T-helper 22 cell (primary cell): ENCODE measurements at places on chromosomes 1 and 21.

GRCh38 chr1:240987928-240988327 lies 369.1 kb downstream of the RGS7 start:
- no peak for DNase-seq

- no peak for DNase-seq
Measured at GRCh38 chr1:201461645-201462441, 7.1 kb downstream of the PHLDA3 start.

DNA sequence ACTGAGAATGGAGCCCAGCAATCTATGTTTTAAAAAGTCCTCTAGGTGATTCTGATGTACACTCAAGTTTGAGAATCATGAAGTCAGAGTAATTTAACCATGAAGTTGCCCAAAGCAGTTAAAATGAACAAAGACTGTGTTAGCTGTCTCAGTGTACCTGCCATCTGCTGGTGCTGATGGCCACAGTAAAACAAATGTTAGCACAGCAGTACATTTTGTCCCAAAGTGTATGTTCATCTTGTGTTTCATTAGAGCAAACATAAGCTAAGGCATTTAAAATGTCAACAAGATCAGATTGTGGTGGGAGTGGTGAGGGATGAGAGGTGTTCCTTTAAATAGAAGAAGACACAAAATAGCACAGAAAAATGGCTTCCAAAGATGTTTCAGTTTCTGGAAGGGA lies 31.1 kb downstream of the FYB2 start:
- DNase-seq, result no peak

- DNase-seq, result no peak
Measured at GRCh38 chr1:148435406-148435805, 47.7 kb downstream of the PPIAL4G start.

GRCh38 chr1:17045634-17046333 lies 8.0 kb downstream of the SDHB start:
- no peak for DNase-seq

- DNase-seq, result no peak
Measured at GRCh38 chr1:64215576-64215975, 12.2 kb downstream of the UBE2U start.

GRCh38 chr1:164480285-164480907 lies 78.6 kb upstream of the PBX1 start:
- DNase-seq, result no peak

- DNase-seq, result no peak
Measured at GRCh38 chr1:93828367-93828755, 50.6 kb downstream of the DNTTIP2 start.

DNA sequence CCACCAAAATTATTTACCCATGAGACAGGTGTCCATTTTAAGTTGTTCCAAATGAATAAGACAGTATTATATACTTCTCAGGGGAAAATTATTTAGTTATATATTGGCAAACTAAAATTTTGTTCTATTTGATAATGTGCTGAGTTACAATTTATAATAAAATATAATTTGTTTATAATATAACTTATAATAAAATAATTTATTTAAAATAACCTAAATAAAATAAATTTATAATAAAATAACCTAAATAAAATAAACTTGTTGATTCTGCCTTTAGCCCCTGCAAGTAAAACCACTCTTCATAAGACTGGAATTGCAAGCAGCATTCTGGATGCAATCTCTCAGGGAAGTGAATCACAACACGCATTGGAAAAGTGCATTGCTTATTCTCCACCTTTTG lies 69.6 kb downstream of the RAVER2 start:
- DNase-seq, result no peak

DNA sequence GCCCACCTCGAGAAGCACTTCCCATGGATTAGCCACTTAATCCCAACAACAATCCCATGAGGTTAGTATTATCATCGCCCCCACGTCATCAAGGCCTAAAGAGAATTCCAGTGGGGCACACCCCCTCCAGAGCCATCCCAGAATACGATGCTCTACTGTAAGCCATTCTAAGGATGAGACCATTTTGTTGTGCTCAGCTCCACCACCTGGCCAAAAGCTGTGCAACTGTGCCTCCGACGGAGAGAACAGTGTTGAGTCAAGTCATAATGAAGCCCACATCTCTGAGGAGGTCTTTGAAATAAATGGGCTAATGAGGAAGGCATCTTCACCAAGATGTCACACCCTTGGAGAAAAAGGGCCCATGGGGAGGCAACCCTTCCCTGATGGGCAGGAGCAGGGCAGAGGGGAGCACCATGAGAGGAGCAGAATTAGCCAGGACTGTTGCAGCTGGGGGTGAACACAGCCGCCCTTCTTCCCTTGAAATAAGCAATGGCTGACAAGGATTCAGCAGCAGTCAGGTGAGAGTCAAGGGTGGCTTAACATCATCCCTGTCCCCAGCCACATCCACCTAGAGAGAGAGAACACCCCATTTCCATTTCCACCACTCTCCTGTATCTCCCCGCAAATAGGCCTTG lies 14.6 kb downstream of the SYF2 start:
- no peak for DNase-seq

- DNase-seq, result no peak
Measured at GRCh38 chr1:40224040-40224439, 23.7 kb upstream of the TMCO2 start.

- DNase-seq, result no peak
Measured at GRCh38 chr1:229862017-229862774, 204.8 kb upstream of the GALNT2 start.

DNA sequence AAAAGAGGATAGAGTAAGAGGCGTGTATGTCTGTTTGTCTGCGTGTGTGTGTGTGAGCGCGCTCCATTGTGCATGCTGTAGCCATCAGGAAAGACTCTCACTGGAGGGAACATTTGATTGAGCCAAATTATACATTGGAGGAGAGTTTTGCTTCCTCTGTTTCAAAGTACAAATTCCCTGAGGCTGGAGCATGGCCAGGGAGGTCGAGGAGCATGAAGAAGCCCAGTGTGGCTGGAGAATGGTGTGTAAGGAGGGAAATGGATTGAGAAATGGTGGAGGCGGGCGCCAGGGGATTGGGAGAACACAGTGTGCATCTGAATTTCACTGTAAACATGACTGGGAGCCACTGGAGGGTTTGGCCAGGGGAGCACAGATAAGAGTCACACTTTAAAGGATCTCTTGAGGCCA lies 22.1 kb upstream of the EFNA1 start:
- DNase-seq, result no peak

- DNase-seq, result no peak
Measured at GRCh38 chr1:72432645-72433267, 150.4 kb upstream of the NEGR1 start.

DNA sequence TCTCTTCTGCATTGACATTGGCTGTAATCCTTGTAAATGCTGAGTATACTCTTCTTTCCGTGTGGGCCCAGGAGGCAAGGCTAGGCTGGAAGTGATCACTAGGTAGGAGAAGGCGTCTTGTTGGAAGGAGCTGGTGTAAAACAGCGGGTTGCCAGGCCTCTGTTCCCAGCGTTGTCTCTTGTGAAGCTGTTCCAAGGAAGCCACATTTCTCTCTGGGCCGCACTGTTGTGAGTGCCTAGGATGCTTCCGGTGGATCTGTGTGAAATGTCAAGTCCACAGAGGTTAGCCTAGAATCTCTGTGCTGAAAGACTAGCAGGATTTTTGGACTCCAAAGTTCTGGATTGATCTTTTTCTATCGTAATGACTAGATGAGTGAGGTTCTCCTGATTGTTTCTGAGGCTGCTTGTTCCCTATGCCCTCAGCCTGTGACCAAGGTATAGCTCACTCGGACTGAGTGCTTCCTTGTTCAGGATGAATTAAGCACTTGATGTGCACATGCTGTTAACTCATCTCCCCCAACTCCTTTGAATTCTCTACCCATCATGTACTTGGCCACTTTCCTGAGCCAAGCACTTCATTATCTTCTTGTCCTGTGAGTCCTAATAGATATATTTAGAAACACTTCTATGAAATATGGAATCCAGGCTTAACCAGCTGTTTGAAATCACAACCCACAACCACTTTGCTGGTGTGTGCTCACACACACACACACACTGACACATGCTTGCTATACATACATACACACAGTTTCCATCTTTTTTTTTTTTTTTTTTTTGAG lies 63.3 kb downstream of the PBX1 start:
- no peak for DNase-seq

- no peak for DNase-seq
Measured at GRCh38 chr1:156394835-156395461, 25.9 kb downstream of the RHBG start.

DNA sequence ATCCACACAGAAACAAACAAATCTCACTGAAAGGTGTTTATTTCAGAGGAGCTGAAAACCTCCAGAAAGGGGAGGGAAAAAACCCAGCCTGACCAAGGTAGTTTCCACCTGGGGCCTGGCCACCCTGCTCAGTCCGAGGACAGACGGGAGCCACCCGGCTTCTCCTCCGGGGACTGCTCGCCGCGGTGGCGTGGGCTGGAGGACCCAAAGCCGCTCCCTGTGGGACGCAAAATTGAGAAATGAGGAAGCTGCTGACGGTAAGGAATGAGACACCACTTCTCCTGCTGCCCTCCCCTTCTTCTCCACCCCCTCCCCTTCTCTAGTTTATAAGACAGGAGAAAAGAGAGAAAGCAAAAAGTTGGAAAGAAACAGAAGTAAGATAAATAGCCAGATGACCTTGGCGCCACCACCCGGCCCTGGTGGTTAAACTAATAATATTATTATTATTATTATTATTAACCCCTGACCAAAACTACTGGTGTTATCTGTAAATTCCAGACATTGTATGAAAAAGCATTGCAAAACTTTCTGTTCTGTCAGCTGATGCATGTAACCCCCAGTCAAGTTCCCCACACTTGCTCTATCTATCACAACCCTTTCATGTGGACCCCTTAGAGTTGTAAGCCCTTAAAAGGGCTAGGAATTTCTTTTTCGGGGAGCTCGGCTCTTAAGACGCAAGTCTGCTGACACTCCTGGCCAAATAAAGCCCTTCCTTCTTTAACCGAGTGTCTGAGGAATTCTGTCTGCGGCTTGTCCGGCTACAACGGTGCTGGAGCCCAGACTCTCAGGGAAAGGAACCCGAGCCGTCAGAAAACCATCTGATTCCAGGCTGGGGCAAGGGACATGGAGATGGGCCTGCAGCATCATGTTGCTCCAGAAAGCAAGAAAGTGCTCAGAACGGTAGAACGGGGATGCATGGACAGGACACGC lies 12.5 kb downstream of the ITGB2 start:
- DNase-seq, result no peak

DNA sequence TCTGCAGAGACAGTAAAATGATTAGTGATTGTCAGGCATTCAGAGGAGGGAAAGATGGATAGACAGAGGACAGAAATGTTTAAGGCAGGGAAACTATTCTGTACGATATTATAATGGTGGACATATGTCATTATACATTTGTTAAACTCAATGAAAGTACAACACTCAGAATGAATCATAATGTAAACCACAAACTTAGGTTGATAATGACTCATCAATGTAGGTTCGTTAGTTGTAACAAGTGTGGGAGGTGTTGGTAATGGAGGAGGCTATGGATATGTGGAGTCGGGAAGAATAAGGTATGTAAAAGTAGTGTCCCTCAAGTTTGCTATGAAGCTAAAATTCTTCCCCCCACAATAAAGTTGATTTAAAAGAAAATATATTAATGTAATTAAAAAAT lies 455.0 kb downstream of the BRINP3 start:
- no peak for DNase-seq

DNA sequence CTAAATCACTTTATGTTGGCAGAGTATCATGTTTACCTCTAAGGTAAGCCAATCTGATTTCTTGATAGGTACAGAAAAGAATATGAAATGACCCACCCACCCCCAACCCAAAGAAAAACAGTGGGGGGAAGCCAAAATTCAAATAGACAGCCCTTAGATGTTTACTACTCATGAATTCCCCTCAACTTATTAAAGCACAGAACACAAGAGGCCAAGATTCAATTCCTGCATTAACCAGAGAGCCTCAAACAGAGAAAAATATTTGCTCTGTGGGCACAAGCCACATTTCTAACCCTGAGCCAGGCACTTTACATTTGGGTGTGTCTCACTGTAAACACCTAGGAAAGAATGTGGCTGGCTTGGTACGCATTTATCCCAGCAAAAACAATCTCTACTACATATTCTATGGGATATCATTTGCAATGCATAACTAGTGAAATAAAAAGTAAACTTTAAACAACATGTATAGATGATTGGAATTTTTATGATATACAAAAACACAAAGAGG lies 84.3 kb downstream of the PTPN14 start:
- DNase-seq, result no peak

- DNase-seq, result no peak
Measured at GRCh38 chr1:77590651-77591050, 91.8 kb downstream of the ZZZ3 start.

GRCh38 chr21:35142036-35142815 lies 93.1 kb upstream of the RUNX1 start:
- DNase-seq, result no peak

DNA sequence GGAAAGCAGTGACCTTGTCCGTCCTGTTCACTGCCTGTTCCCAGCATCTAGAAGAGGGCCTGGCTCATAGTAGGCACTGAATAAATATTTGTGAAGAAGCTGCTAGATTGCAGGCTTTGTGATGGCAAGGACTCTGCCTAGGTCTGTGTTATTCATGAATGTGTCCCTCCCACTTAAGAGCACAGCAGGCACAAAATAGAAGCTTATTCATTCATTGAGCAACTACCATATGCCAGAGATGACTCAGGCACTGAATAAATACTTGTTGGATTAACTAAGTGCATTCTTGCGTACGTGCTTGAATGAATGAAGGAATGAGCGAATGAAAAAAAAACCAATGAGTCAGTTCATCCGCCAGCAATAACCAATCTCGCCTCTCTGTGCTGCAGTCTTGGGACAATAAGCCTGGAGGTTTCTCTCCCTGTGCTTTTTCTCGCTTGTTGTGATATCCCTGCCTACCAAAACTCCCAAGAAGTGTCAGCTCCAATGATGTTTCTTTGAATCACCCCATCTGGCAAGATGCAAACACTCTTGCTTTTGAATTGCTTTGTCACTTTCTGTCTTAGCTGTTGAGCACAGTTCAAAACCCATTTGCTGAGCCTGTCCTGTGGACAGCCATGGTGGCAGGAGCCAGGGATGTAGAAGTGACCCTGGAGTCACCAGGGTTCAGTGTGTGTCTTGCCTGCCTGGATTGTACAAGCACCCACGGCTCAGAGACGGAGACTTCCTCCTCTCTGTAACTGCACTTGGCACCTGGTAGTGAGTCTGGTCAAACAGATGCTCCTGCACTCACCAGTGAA lies 143.9 kb downstream of the KAZN start:
- DNase-seq, result no peak

DNA sequence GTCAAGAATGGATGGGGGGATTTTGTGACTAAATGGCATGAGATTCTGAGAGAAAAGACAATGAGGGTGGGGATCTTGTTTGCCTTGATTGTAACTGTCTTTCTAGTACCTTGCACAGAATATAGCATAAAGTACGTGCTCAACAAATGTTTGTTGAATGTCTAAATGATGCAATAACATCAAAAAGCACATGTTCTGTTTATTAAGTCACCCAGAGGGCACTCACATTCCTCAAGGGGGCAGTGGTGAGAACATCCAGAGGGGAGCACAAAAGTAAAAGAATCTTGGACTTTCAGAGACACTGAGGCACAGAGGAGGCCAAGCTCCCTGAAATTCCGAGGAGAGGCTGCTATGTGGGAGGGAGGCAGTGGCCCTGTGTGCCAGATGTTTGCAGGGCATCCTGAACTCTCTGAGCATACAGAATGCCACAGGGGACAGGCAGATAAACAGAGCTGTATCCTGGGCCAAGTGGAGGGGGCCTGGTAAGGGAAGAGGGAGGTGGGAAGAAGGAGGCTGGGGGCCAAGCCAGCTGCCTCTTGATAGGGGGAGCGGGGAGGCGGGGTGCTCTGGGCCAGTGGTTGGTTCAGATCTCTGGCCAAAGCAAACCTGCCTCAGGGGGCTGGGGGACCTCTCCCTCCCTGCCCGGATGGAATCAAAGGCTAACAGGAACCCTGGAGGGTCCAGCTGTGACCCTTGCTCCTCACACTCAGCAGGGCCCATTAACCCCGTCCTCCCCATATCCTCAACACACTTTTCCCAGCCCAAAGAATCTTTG lies 6.5 kb upstream of the ATP1A2 start:
- no peak for DNase-seq
